ENCODE measurements at places on chromosomes 6 and 20.

GRCh38 chr6:55260181-55260580 is 67.1 kb upstream of the GFRAL start:
- DNase-seq: no peak

GRCh38 chr20:23519556-23519955 is 28.6 kb downstream of the CST8 start:
- no peak for DNase-seq

DNA sequence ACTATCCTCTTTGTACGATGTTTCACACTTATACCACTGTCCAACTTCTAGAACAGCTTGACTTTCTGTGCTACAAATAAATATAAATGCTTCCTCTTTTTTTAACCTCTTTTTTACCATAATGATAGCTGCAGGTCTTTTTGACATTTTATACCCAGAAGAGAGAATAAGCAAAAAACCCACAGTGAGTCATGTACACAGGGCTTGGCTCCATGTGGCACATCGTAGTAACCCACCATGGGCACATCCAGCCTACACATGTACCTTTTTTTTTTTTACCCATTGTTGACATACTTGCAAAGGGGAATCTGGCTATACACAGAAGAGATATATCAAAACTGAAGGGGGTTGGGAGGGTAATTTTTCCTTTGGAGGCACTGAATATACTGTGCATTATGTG is 59.5 kb upstream of the RSPO3 start:
- no peak for DNase-seq

- DNase-seq: no peak
These were observed 74.0 kb upstream of the MYL9 start for GRCh38 chr20:36467076-36467999.

DNA sequence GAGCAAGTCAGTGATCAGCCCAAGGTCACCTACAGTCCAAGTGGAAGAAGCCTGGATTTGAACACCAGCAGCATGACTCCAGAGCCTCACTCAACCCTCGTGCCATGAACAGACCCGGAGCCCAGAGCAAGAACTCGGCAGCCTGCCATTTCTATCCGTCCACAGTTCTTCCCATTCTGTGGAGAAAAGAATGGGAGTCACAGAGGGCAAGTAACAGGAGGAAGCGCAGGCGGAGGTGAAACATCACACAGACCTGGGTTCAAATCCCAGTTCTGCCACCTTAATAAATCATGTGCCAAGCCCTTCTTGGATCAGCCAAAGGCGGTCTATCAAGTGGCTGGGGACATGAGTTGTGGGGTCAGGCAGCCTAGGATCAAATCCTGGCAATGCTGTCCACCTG is 4.3 kb downstream of the PREX1 start:
- peak; percentile 61 for DNase-seq

DNA sequence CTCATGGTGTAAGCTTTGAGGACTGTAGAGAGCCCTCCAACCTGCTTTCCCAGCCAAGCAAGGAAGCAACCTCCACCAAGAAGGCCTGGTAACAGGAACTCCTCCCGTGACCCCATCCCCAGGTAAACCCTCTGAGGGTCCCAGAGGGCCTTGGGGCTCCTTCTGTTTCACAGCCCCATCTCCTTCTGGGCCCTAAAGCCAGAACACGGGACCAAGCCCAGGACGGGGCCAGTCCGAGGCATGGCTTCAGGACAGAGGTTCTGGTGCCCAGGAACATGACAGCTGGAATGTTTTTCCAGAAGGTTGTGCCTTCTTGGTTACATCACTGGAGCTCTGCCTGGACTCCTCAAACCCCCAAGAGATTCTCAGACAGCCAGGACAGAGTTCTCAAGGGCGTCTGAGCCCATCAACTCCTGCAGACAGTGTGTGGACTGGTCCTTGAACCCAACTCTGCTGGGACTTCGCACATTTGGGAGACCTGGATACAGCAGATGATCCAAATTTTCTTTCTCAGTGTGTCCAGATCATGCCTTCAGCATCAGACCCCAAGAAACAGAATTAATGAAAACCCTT is 43.1 kb downstream of the RRBP1 start:
- DNase-seq: no peak

- DNase-seq: no peak
These were observed 7.0 kb downstream of the BEND3 start for GRCh38 chr6:107108201-107108890.

DNA sequence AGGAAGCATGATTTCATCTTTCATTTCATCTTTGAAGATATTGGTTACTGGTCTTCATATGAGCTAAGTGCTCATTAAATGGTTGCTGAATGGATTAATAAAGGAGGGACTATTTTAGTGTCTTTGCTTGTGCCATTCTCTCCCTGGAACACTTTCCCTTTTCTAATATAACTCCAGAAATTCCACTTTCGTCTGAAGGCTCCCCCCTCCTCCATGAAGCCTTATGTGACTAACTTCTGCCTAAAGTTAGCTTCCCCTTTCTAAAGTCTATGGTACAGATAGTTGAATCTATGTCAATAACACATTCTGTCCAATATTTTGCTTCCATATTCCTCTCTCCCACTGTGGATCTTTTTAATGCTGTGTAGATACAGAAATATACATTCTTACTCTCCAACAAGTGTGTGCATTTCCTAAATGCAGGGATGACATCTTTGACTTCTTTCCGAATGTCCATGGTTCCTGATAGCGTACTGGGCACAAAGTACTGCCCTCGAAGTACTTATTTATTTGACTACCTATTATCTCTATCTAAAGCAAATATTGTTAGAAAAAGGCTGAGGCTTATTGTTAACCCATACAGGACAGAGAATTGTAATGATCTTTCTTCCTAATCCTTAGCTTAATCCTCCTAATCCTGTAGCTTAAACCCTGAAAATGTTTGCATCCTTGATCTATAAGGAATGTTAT is 84.7 kb upstream of the ELOVL5 start:
- DNase-seq: no peak

DNA sequence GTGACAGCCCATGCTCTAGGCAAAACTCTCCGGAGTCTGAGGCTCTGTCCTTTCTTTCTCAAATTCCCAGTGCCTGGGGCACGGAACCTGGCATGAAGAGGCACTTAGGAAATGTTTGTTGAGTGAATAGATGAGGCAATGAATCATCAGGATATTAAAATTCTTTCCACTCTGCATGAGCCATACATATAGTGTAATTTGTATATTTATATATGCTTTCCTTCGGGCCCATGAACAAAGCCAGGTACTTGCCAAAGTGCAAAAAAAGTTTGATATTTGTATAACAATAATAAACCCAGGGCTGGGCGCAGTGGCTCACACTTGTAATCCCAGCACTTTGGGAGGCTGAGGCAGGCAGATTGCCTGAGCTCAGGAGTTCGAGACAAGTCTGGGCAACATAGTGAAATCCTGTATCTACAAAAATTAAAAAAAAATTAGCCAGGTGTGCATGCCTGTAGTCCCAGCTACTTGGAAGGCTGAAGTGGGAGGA is 212.3 kb upstream of the ZNF217 start:
- no peak for DNase-seq

DNA sequence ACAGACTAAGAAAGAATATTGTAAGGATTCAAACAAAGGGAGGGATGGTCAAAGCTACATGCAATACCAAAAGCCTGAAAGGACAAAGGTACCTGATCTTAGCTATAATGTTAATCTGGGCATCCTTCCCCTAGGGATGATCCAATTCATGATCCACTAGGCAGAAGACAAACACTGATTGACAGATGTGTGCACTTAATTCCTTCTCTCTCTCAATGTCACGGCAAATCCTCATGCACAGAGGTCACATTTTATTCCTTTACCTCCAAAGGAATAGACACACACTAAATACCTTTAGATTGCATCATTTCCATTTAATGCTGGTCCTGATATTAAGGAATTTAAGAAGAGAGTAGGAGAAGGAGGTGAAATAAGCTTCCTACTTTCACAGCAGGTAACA is 73.4 kb downstream of the ZNF133 start:
- no peak for DNase-seq

GRCh38 chr20:11274141-11274594 is 600.4 kb upstream of the JAG1 start:
- peak; percentile 32 for DNase-seq

DNA sequence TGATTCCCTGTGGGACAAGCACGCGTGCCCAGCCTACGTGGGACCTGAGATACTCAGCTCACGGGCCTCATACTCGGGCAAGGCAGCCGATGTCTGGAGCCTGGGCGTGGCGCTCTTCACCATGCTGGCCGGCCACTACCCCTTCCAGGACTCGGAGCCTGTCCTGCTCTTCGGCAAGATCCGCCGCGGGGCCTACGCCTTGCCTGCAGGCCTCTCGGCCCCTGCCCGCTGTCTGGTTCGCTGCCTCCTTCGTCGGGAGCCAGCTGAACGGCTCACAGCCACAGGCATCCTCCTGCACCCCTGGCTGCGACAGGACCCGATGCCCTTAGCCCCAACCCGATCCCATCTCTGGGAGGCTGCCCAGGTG is 11.9 kb upstream of the RBCK1 start:
- DNase-seq: no peak

GRCh38 chr20:57470212-57470522 is 54.8 kb downstream of the CTCFL start:
- no peak for DNase-seq

DNA sequence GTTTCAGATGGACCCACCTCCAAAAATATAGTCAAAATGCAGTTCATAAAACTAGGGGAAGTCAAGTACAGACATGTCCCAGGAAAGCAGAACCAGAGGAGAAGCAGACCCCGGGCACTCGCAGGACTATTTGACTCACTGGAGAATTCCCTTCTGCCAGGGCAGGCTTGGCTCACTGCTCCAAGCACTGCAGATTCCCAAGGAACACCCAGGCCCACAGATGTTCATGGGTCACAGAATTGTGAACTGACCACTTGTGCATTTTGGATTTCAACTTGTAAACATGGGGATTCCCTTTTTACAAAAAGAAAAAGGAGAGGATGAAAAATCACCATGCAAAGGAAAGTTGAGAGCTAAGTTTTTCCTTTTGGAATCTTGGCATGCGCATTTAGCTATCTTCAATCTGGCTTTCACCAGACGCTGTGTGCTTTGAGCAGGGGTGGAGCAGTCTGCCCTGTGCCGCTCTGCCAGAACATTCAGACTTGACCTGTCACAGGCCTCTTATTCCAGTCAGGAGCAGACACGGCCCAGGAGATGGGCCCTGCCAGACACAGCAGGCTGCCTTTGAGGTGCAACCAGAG is 237.5 kb upstream of the TAB2 start:
- no peak for DNase-seq

GRCh38 chr6:30077218-30077617 is 1.6 kb upstream of the RNF39 start:
- DNase-seq: no peak

DNA sequence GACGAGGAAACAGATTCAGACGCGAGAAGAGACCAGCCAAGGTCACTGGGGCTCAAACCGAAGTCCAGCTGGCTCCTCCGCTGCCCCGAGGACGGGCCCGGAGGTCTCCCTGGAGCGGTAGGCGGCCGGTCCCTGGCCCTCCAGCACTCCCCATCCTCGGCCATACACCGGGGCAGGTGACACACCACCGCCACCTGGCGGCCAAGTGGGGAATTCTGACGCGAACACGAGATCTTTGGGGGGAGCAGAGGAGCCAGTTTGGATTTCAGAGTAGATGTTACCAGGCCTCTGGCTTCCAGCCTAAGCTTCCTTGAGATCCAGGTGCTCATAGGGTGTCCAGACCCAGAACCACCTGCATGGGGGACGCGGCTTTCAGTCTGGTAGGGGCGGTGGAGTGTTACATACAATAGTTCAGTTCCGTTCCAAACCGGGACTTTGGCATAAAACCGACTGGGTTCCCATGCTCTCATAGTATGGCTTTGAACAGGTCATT is 16.1 kb downstream of the BPIFB1 start:
- DNase-seq: no peak

- DNase-seq: no peak
These were observed 109.5 kb downstream of the SLC35F1 start for GRCh38 chr6:118016532-118016931.

GRCh38 chr20:17444091-17444490 is 87.1 kb downstream of the BFSP1 start:
- no peak for DNase-seq

- DNase-seq: no peak
These were observed 102.6 kb downstream of the PERP start for GRCh38 chr6:138004430-138005287.

GRCh38 chr6:91480402-91480801 is 893.5 kb upstream of the MAP3K7 start:
- DNase-seq: no peak

GRCh38 chr20:48064929-48065328 is 279.6 kb upstream of the SULF2 start:
- no peak for DNase-seq

- peak; percentile 63 for DNase-seq
These were observed 2.3 kb downstream of the SNX9 start for GRCh38 chr6:157825243-157825904.

DNA sequence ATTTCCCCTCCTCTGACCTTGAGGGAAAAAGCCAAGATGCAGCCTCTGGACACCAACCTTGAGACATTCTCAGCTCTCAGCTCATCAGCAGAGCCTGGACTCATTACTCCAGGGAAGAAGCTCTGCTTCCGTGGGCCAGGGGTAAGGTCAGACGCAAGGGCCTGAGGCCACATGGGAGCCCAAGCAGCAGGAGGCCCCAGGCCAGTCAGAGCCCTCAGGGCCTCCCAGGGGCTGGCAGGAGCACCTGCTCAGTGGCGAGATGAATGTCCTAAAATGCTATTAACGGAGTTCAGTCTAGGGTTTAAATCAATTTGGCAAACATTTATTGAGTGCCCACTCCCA is 208.6 kb downstream of the ERMARD start:
- DNase-seq: no peak

DNA sequence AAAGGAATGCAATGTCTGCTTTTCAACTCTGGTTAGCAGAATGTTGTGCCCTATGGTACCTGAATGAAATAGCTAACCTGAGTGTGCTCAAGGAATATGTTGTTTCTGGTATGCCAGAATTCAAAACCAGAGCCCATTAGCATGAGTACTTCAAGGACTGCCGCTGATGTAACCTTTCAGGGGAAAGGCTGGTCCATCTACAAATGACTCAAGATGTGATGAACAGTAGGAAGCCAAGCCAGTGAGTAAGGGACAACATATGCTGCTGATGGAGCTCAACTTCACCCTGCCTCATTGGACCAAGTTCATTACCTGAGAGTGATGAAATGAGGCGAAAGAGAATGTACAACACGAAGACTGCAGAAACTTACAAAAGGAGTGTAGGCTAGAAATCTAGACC is 95.7 kb upstream of the BMP2 start:
- no peak for DNase-seq

- no peak for DNase-seq
These were observed 303.8 kb upstream of the TBX18 start for GRCh38 chr6:85068221-85068620.

DNA sequence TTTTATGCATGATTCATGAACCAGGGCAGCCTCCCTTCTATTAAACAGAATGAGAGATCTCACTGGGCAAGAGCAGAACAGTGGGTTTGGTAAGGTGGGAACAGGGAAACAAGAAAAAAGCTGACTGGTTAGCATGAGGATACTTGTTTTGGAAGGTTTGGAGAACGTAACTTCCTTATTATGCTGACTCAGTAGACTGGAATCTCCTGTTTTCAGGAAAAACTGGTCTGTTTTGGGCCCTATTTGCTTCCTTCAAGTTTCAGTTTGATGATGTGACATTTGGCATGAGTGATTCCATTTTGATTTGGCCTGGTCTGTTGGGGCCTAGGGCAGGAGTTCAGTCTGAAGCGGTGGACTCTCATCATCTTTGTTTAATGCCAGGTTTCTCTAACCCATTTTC is 172.0 kb downstream of the MYLK4 start:
- peak; percentile 53 for DNase-seq
